Islet precursor cell (in vitro differentiated cells): ENCODE measurements at places on chromosomes 5 and 9.

DNA sequence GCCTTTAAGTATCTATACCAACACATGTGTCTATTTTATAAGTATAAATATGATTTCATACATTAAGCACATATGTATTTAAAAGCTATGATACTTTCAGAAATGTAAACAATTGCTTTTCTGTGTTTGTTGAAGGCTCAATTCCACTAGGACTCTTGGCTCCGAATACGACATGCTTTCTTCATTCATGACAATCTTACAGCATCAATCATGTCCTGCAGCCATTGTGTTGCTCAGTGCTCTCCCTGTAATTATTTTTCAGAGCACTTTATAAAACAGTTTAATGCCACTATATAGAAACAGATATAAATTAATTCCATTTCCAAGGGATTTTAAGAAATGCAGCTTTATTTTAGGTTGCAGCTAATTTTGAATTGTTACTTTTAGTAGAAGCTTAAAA, 167.3 kb downstream of the TAF11L14 start:
- DNase-seq: no peak

GRCh38 chr5:179245031-179245430, 100.2 kb downstream of the ADAMTS2 start:
- peak; percentile 0 for DNase-seq

- no peak for DNase-seq
These were observed 210.3 kb upstream of the ADRA1B start for GRCh38 chr5:159705948-159706347.

DNA sequence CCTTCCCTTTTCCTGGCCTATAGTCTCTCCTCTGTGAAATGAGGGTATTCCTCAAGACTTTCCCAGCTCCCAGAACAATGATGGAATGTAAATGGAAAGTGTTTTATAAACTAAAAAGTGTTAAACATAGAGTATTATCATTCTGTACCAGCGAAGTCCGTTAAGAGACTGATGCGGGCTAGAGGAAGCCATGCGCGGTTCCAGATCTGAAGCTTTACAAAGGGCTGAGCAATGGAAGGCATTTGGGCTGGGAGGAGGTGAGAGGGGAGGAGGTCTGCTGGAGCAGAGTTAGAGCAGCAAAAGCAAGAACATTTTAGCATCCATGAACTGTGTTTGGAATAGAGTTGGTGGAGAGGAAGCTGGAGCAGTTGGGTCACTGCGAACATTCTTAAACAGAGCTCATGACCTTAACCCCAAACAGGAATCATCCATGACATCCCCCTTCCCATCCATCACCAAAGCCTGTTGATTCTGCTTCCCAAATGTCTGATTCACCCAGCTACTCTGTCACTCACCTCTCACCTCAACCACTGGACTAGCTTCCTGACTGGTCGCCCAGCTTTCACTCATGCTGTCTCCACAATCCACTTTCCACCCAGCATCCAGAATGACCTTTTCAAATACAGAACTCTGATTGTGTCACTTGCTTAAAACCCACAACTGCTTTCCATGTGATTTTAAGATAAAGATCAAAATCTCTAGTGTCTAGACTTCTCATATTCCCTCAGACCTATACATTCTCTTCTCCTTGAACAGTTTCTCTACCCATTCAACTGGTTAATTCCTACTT, 37.1 kb downstream of the CDK5RAP2 start:
- DNase-seq: peak; percentile 68

DNA sequence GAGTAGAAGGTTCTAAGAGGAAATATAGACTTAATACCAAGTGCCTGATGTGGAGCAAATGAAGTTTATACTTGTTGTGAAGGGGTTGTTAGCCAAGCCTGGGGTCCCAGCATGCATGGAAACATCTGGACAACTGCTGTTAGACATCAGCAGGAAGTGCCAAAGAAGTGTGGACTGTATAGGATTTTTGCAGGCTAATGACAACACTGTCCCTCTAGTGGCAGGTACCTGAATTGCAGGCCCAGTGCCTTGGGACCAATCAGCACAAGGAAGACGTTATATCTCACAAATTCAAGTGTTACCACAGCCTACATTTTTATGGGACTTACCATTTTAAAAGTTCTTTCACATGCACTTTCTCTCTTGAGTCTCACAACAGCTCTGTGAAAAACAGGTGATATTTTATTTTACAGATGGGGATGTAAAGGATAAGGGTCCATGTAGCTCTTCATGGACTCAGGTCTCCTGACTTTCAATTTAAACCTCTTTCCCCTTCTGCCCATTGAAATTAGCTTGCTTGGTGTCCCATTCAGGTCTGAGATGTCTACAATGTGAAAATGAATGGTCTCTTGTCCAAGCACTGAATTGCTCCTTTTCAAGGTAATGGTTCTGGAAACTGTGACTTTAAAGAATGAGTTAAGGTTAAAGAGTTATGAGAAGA, 89.0 kb upstream of the MAP1B start:
- DNase-seq: peak; percentile 72

DNA sequence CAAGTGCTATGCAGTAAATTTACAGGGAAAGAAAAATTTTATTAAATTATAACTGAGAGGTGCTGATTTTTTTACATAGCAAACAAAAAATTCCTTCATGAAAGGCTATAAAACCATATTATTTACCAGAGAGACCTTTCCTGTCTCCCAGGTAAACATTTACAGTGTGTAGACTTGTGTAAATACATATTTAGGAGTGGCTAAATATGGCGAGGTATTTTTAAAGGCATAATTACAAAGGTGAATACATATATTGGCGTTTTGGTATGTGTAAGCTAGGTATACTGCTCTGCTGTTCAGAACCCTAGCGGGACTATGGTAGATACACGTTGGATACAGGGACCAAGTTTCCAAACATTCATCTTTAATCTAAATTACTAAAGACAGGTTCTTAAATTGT, 170.6 kb upstream of the MEF2C start:
- no peak for DNase-seq

DNA sequence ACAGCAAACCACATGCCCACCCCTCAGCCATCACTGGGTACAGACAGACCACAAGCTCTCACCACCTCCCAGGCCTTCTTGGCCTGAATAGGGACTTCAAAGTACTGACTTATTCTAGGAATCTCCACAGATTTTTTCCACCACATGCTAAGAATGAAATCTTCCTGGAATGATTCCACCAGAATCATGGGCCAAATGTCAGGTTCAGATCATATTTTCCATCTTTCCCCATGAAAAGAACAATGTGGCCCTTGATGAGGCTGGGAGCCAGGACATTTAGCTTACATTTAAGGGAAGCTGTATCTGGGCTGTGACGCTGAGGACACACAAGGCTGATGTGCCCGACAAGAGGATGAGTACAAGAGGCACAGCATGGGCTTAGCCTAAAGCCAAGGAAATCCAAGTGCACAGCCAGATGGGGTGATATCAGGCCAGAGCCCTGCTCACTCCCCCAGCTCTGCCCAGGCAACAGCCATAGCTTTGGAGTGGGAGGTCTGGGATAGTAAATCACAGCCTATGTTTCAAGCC, 28.1 kb downstream of the ACSL6 start:
- no peak for DNase-seq

DNA sequence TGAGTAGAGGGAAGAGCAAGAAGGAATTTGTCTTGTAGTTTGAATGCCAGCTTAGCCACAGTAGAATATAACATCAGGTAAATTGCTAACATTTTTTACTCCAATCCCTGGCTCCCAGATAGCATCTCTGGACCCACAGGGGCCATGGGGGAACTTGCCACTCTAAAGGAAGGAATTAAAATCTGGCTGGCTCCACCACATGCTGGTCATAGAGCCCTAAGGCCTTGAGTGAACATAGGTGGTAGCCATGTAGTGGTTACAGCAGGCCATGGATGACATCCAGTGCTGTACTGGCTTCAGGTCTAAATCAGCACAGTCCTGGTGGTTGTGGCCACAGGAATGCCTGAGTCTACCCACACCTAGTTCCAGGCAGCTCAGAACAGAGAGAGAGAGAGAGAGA, 109.9 kb upstream of the RGMB start:
- DNase-seq: no peak

DNA sequence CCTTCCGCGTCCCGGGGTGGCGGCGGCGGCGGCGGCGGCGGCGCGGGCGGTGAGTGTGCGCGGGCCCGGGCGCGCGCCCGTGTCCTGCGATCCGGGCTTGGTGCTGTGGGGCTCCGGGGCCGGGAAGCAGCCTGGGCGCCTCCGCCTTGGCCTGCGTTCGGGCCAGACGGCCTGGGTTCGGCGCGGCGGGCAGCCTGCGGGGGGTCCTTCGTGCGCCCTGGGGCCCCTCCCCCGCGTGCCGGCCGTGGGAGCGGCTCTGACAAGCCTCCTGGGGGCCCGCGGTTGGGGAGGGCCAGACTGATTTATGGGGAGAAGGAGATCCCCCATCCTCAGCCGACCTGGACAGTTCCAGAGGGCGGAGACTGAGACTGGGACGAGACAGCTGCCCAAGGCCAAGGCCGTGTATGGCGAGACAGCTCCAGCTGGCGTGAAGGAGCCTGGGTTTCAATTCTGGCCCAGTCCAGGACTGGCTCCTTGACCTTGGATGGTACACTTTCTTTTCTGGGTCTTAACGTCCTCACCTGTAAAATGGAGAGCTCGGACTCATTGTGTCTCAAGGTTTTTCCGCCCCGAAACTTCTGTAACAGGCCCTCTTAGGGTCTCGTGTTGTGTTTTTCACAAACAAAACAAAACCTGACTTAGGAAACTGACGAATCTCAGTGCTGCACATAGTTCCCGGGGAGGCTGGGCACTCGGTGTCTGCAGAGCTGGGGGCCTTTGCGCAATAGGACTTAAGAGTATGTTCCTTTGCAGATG, 603 bp downstream of the TMEM268 start:
- peak; percentile 77 for DNase-seq

DNA sequence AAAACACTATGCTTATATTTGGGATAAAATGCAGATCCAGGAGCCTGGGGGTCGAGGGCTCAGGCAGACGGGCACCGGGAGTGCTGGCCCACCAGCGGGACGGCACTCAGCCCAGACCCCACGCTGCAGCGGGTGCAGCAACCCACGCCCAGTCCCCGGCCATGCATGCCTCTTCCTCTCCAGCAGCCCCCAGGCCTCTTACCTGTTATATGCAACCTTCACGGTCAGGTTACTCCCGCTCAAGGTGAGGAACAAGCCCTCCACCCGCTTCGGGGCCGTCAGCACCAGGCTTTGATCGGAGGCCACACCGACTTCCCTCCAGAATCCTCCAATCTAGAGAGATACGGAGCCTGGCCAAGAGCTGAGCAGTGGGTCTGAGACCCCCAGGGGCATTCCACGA, 1.2 kb downstream of the LCN8 start:
- DNase-seq: no peak

DNA sequence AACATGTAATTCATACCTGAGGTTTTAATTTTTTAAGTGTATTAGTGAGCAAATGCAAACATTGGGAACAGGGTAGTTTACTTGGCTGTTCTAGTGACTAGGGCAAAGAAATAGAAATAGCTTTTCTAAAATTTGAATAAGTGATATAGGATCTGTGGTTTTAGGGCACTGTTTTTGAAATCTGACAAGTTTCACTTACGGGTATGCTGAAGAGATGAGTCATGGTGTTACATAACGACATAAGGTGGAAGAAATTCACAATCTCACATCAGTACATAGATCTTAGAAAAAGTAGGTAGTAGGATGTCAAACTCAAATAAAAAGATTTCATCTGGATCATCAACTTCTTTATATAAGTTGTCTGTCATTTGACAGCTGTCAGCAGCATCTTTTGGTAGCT, 772.3 kb downstream of the MAT2B start:
- DNase-seq: no peak

DNA sequence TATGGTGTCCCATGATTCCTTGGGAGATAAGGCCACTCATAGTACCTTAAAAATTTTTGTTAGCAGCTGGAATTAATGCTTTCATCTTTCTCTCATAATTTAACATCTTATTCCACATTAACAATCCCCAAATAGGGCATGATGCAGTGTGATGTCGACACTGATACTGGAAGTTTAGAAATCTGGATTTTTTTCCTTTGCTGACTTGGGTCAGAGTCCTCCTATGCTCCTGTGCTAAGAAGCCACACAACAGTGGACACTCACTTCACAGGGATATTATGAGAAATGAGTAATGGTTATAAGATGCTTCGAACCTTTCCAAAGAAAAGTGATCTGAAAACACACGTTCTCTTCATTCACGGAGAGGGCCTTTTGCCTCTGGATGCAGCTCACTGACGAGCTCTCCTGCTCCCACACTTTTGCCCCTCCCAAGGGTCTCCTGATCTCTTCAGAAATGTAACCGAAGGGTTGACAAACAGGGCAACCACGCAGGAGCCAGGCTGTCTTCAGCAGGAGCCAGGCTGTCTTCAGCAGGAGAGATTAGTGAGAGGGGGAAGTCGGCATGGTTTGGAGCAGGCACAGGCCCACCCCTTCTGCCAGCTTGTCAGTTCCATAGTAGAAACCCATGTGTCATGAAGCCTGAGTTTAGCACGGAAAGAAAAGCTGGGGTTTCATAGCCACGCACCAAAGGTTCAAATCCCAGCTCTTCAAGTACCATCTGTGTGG, 247.8 kb downstream of the AOPEP start:
- no peak for DNase-seq

DNA sequence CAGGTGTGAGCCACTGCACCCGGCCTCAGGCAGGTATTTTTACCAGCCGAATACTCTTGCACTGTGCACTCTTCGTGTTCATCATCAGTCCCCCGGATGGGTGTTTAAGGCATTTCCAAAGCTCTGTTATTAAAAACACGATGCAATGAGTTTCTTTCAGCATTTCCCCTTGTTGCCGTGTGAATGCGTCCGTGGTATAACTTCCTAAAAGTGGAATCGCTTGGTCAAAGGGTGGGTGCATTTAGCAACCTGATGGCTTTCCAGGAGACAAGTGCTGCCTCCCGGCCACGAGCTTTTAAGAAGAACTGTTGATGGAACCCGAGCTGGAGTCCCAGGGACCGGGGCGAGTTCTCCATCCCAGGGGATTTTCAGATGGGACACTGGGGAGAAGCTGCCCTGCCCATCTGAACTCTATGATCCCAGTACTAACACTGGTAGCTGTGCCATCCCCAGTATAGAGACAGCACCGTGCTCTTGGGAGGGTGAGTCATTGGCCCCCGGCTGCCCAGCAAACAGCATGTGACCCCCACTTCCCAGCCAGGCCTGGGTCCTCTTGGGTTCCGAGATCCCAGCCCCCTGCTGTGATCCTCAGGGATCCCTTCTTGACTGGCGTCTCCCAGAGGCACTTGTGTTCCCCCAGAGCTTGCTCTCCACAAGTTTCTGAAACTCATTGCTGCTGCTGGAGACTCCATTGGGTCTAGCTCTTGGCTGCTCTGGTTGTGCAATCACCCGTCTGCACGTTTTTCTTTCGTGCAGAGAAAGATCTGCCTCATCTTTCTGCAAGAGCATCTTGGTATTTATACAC, 169.5 kb upstream of the IER5L start:
- DNase-seq: no peak

GRCh38 chr9:82247318-82247717, 258.7 kb downstream of the SPATA31D1 start:
- DNase-seq: no peak
